Activated B cell treated with CpG ODN at 0.5 μM for 24 hours (primary cell): ENCODE measurements at places on chromosomes 5 and 9. TPM values are rescaled to one million over a fixed set of nuclear protein-coding genes. Genes with fewer than 3 reads are reported as not detected.

FBXO10 gene
- total RNA-seq, result 29.8 and 39.4 TPM in 2 replicates

DNA sequence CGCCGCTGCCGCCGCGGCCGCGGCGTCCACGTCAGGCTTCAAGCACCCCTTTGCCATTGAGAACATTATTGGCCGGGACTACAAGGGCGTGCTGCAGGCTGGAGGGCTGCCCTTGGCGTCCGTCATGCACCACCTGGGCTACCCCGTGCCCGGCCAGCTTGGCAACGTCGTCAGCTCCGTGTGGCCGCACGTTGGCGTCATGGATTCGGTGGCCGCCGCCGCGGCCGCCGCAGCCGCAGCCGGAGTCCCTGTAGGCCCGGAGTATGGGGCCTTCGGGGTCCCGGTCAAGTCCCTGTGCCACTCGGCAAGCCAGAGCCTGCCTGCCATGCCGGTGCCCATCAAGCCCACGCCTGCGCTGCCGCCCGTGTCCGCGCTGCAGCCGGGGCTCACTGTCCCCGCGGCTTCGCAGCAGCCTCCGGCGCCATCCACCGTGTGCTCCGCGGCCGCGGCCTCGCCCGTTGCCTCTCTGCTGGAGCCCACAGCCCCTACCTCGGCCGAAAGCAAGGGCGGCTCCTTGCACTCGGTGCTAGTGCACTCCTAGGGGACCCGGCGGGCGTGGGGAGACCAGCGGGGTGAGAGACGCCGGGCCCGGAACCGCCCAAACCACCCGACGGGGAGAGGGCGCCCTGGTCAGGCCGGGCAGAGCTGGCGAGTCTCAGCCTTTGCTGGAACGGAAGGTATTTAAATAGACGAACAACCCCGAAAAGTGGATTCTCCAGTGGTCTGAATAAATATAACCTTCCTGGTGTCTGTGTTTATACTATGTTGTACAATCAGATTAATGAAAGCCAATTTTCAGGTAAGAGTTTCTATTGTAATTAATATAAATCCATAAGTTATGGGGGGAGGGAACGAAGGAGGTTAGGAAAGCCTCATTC, 1.2 kb downstream of the FOXB2 start:
- peaks cover 25% of the 10 kb centered on the region for H3K4me1 ChIP-seq
- H3K27me3 ChIP-seq, result peaks cover 71% of the 10 kb centered on the region
- H3K27ac ChIP-seq, result no peak overlapping the region
- H3K36me3 ChIP-seq, result no peaks in the 10 kb centered on the region

DNA sequence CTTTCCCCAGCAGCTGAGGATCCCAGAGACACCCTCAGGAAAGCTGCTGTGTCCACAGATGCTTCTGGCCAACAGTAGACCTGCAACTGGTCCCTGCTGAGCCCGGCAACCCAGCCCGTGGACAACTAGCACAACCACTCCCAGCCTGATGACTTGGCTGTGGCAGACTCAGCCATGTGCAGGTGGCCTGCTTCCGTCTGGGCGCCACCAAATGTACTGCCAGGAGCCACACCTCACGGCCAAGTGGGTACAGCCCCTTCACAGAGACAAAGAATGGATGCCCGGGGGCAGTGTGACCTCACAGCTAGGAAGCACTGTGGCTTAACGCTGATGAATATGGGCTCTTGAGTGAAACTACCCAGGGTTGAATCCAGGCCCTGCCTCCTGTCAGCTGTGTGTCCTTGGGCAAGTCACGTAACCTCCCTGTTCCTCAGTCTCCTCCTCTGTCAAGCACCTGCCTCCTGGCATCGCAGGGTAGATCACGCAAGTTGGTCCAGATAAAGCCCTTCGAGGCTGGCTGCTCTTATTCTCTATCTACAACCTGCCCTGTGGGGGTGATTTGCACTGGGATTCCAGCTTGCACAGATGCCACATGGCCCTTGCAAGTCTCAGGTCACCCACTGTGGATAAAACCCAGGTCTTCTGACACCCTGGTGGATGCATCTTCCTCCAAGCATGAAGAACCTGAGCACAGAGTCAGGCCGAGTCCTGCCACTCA, 225.0 kb downstream of the PBX3 start:
- H3K4me3 ChIP-seq, result no peak overlapping the region
- peaks cover 16% of the 10 kb centered on the region for H3K4me1 ChIP-seq
- no peak for DNase-seq
- peaks cover 3% of the 10 kb centered on the region for H3K36me3 ChIP-seq
- peaks cover 3% of the 10 kb centered on the region for H3K27me3 ChIP-seq

- H3K4me3 ChIP-seq, result no peak overlapping the region
- DNase-seq, result no peak
- H3K27ac ChIP-seq, result no peak overlapping the region
- peaks cover 24% of the 10 kb centered on the region for H3K4me1 ChIP-seq
These were observed 201.7 kb upstream of the TARS1 start for GRCh38 chr5:33238826-33239695.

DNA sequence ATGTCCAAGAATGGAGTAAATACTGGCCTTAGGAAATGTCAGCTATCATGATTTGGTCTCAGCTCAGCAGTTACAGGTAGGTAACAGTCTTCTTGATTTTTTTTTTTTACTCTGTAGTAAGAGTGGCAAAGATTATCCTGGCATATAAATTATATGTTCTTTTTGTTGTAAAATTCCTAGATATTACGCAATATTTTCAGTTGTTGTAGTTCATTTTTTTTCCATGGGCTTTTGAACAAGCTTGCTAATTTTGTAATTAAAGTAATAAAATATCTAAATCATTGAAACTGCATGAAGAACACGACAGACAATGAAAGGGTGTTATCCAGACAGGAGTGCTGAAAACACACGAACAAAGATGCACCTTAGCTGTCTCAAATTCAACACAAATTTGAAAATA, 249.4 kb downstream of the PRDM9 start:
- H3K4me3 ChIP-seq, result no peak overlapping the region
- H3K36me3 ChIP-seq, result no peaks in the 10 kb centered on the region
- H3K4me1 ChIP-seq, result no peaks in the 10 kb centered on the region
- no peak overlapping the region for H3K27ac ChIP-seq

DNA sequence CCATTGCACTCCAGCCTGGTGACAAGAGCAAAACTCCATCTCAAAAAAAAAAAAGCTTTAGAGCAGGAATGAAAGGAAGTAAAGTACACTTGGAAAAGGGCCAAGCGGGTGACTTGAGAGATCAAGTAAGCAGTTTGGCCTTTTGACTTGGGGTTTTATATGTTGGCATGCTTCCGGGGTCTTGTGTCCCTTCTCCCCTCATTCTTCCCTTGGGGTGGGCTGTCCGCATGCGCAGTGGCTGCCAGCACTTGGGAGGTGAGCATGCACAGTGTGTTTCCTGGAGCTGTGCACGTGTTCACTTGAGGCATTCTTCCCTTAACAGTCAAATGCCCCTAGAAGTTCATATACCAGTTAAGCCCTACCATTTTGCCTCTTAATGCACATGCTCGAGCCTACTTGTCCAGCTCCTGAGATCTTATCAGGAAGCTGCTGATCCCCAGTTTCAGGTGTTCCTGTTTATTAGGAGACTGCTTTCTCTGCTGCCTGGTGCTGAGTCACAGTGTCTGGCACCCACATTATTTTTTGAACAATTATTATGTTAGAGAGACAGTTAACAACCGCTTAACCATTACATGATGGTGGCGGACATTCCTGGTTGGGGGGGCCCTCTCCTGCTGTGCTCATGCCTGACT, 32.6 kb upstream of the PRRC2B start:
- H3K4me1 ChIP-seq, result peaks cover 12% of the 10 kb centered on the region
- no peaks in the 10 kb centered on the region for H3K36me3 ChIP-seq
- H3K27ac ChIP-seq, result no peak overlapping the region
- no peak for DNase-seq
- H3K27me3 ChIP-seq, result no peaks in the 10 kb centered on the region

DNA sequence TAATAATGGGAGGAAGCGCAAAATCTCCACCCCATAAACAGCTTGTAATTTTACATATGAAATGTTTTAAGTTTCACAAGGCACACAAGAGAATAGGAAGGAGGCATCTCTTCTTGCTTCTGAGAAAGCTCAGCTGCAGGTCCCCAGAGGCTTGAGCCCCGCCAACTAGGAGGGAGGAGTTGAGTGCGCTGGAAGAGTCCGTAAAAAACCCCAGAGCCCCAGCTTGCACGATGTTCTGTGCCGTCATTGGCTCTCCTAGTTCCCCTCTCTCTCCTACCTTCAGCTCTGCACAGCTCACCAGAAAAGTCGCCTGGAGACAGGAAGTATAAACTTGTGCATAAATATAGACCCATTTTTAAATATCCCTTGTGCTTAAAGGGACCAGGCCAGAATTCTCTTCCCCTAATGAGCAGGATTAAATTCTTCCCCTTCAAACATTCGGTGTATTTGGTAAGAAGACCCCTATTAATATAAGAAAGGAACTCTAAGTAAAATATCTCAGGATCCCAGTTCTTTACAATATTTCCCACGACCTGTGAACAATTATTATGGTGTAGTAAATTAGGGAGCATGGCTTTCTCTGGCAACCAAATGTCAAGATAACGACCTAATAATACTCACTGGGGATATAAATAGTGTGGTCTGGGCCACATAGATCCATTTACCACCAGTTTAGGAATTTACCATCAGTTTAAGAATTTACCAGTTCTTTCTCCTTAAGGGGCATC, 13.7 kb downstream of the GLRX start:
- peaks cover 27% of the 10 kb centered on the region for H3K36me3 ChIP-seq
- no peaks in the 10 kb centered on the region for H3K27me3 ChIP-seq
- H3K4me1 ChIP-seq, result peaks cover 56% of the 10 kb centered on the region
- peak overlapping the region; percentile 77 for H3K4me3 ChIP-seq
- peak; percentile 72 for DNase-seq

DNA sequence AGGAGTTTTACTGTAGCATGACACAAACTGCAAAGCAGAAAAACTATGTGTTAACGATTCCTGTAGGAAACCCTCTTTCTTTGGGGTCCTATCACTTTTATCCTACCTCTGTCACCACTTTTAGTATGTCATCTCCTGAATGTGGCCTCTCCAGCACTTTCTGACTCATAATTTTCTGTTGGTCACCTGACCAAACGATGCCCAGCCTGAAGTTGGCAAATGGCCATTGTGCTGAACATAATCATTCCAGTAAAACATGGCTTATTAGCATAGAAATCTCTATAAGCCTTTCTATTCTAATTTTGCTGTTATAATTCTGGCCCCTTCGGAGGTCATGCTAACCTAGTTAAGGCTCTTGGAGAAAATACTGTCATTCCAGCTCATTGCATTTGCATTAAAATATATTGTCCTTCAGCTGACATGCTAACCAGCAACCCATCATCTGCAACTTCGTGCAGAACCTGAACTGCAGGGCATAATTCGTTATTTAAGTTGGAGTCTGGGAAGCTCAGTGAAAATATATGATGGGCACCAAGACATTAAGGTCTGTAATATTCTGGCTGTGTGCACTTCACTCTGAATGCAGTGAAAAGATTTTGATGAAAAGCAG, 140.3 kb downstream of the NMUR2 start:
- no peak for DNase-seq
- H3K27ac ChIP-seq, result no peak overlapping the region
- no peaks in the 10 kb centered on the region for H3K4me1 ChIP-seq
- no peaks in the 10 kb centered on the region for H3K27me3 ChIP-seq

DNA sequence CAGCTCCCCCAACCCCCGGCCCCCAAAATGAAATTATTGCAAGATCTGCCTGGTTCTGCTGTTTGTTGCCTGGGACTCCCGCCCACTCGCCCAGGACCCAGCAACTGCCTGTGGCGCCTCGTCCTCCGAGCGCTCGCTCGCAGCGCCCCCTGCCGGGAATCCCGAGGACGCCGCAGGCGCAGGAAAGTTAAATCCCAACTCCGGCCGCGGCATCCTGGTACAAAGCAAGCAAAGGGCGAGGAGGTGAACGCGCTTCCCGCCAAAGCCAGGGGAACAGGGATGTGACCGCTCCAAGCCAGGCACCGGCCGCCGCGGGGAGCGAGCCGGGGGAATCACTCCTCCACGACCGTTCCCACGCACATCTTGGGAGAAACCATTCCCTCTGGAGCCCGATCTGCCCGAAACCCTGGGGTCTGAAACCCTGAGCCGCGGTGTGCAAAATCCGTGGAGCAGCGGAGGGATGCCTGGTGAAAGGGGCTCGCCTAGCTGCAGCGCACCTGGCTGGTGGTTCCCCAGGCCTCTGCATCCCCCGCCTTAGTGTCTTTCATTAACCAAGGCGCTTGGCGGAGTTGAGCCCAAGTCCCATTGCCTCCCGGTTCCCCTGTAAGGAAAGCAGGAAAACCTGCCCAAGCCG, 1.3 kb downstream of the SEMA5A start:
- H3K27me3 ChIP-seq, result peaks cover 26% of the 10 kb centered on the region
- no peak for DNase-seq
- peaks cover 13% of the 10 kb centered on the region for H3K4me1 ChIP-seq

- no peak overlapping the region for H3K27ac ChIP-seq
- DNase-seq, result no peak
- H3K27me3 ChIP-seq, result peaks cover 3% of the 10 kb centered on the region
- no peaks in the 10 kb centered on the region for H3K36me3 ChIP-seq
These were observed 437.1 kb upstream of the TLE4 start for GRCh38 chr9:79134654-79135053.
